Kidney epithelial cell (primary cell): ENCODE measurements at places on chromosomes 12 and 14. TPM values are rescaled to one million over a fixed set of nuclear protein-coding genes. Genes with fewer than 3 reads are reported as not detected.

CLEC4C gene
- not detected in 2 replicates for total RNA-seq

DCAF11 gene
- 63.3 and 83.9 TPM in 2 replicates for total RNA-seq

TAS2R7 gene
- not detected in 2 replicates for total RNA-seq

PRKD1 gene
- total RNA-seq, result 4.3 and 7.2 TPM in 2 replicates

SPIC gene
- not detected in 2 replicates for total RNA-seq
